Stimulated activated CD4-positive, alpha-beta T cell treated with anti-CD3 and anti-CD28 coated beads, TNF-alpha, amount 100 ng/mL, for 1 hour (primary cell): ENCODE measurements at places on chromosomes 6 and 20.

GRCh38 chr6:52529311-52529710, 47.5 kb downstream of the TRAM2 start:
- no peak for DNase-seq

DNA sequence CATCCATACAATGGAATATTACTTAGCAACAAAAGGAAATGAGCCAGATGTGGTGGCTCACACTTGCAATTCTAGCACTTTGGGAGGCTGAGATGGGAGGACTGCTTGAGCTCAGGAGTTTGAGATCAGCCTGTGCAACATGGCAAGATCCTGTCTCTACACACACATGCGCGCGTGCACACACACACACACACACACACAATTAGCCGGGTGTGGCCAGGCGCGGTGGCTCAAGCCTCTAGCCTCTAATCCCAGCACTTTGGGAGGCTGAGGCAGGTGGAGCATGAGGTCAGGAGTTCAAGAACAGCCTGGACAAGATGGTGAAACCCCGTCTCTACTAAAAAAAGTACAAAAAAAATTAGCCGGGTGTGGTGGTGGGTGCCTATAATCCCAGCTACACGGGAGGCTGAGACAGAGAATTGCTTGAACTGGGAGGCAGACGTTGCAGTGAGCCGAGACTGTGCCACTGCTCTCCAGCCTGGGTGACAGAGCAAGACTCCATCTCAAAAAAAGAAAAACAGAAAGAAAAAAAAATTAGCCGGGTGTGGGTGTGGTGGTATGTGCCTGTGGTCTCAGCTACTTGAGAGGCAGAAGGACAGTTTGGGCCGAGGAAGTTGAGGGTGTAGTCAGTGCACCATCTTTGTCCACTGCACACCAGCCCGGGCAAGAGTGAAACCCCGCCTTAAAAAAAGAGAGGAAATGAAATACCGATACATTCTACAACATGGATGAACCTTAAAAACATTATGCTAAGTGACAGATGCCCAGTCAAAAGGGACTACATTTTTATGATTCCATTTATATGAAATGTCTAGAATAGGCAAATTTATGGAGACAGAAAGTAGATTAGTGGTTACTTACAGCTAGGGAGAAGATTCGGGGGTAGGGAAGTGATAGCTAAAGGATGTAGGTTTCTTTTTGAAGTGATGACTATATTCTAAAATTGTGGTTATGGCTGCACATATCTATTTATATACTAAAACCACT, 52.5 kb downstream of the RBL1 start:
- DNase-seq = no peak

GRCh38 chr20:62628691-62629090, 13.6 kb upstream of the SLCO4A1 start:
- DNase-seq = no peak

- DNase-seq = no peak
These were observed 7.2 kb downstream of the ANKRD6 start for GRCh38 chr6:89440200-89440599.

- no peak for DNase-seq
These were observed 407.5 kb upstream of the PLCB4 start for GRCh38 chr20:8661229-8661952.

- DNase-seq = no peak
These were observed 68.3 kb upstream of the TMEM244 start for GRCh38 chr6:129929433-129929832.

- no peak for DNase-seq
These were observed 4.0 kb downstream of the SIM1 start for GRCh38 chr6:100460650-100461204.

DNA sequence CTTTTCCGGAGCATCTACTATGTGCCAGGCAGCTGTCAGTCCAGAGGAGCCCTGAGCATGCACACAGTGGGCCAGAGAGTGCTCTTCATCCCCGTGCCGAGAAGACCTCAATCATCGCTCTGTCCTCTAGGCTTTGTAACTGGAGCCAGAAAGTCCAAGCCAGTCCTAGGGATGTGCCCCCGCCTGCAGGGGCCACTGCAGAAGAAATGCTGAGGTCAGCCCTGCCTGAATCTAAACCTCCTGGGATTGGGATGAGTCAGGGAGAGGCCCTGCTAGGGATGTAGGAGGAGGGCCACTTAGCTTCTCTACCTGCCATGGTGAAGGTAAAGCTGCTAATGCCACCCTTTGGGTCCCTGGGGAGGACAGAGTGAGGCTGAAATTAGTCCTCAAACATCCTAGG, 146.8 kb downstream of the CDC5L start:
- DNase-seq = no peak

- no peak for DNase-seq
These were observed 27.8 kb upstream of the GATA5 start for GRCh38 chr20:62503401-62504178.

GRCh38 chr6:10271982-10272381, 142.9 kb downstream of the TFAP2A start:
- no peak for DNase-seq

- DNase-seq = no peak
These were observed 109.3 kb downstream of the CDC5L start for GRCh38 chr6:44496665-44497369.

- DNase-seq = no peak
These were observed 31.1 kb downstream of the TFAP2B start for GRCh38 chr6:50849796-50850180.

DNA sequence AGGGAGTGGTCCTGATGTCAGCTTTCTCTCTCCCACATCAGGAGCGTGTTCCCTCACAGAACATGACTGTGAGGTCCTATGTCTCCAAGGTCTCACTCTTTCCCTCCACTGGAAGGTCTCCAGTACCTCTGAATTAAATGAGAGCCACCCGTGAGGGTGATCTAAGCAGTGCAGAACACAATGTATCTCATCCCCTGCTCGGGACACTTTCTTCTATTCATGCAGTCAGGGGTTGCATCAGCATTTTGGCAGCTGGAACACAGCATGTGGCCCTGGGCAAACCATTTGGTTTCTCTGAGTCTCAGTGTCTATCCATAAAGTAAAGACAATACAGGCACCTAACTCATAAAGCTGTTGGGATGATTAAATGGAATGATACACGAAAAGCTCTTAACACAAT, 34.2 kb downstream of the MAFB start:
- DNase-seq = no peak

DNA sequence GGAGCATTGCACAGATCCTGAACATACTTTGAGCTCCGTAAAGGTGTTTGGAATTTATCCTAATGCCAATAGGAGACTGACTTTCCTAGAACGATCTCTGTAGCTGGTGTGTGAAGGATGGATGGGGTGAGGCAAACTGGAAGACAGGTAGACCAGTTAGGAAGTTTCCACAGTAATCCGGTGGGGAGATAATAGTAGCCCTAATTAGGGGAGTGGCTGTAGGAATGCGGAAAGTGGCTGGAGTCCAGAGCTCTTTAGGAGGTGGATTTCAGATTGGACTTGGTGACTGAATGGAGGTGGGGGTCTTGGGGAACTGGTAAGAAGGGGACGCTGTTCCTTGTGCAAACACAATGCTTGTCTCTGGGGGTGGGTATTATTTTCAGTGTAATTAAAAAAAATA, 146.3 kb downstream of the SOX4 start:
- no peak for DNase-seq

DNA sequence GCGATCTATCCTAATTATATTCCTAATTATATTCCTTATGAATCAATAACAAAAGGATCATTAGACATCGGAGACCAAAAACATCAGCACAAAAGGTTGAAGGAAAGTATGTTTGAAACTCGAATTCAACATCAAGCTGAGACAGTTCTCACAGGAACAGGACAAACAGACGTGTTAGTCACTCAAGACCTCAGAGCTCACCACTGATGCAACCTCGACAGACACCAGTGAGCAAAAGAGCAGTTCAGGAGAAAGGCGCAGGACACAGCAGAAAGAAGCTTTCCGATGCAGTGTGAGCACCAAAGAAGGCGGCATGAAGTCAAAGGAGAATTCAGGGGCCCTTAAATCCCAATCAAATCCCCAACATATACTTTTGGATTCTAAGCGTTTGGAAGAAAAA, 6.3 kb upstream of the RAMACL start:
- no peak for DNase-seq

- no peak for DNase-seq
These were observed 110.5 kb upstream of the SUPT3H start for GRCh38 chr6:45488269-45488668.

DNA sequence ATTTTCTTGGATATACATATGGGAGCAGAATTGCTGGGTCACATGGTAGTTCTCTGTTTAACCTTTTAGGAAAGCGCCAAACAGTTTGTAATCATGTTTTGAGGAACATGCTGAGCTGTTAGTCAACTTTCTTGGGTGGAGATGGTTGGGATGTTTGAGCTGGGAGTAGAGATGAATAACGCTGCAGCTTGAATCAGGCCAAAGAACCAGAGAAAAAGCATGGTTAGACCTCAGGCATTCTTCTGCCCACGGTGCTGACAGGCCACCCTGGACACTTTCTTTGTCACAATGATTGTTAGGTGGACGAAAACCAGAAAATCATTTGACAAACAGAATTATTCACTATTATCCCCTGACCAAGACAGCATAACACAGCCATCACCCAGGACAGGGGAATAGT, 66.8 kb downstream of the PRDM1 start:
- no peak for DNase-seq

DNA sequence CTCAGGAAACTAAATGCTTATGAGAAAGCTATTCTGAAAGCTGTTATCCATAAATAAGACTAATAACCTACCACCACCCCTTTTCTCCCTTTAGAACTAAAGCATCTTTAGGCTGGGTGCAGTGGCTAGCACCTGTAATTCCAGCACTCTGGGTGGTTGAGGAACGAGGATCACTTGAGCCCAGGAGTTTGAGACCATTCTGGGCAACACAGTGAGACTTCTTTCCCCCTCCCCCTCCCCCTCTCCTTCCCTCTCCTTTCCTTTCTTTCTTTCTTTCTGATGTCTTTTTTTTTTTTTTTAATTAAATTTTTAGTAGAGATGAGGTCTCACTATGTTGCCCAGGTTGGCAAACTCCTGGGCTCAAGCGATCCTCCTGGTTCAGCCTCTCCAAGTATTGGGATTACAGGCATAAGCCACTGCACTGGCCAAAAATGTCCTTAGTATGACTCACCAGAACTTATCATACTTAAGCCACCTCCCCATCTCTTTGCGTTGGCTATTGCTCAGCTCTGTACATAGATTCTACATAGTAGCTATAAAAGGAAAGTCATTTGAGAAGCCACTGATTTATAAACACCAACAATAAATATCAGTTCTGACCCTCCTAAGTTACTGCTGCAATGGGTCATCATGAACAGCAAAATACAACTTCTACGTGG, 54.8 kb upstream of the SPDEF start:
- no peak for DNase-seq

DNA sequence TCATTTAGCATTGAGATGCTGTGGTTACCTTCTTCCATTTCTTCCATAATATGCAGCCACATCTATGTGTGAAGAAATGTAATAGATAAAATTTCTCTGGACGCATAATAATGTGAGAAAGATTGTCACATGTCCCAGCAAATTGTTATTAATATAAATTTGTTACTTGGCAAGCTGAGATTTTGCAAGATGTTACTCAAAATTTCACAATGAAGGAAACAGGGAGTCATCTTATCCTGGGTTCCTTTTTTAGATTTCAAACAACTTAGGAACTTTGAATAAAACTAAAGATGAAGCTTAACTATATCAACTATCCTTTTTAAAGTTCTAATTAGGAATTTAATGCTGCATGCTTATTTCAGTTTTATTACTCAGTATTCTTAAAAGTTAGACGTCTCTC, 3.6 kb downstream of the ESR1 start:
- DNase-seq = no peak

GRCh38 chr6:25395731-25396130, 116.6 kb downstream of the CARMIL1 start:
- no peak for DNase-seq

DNA sequence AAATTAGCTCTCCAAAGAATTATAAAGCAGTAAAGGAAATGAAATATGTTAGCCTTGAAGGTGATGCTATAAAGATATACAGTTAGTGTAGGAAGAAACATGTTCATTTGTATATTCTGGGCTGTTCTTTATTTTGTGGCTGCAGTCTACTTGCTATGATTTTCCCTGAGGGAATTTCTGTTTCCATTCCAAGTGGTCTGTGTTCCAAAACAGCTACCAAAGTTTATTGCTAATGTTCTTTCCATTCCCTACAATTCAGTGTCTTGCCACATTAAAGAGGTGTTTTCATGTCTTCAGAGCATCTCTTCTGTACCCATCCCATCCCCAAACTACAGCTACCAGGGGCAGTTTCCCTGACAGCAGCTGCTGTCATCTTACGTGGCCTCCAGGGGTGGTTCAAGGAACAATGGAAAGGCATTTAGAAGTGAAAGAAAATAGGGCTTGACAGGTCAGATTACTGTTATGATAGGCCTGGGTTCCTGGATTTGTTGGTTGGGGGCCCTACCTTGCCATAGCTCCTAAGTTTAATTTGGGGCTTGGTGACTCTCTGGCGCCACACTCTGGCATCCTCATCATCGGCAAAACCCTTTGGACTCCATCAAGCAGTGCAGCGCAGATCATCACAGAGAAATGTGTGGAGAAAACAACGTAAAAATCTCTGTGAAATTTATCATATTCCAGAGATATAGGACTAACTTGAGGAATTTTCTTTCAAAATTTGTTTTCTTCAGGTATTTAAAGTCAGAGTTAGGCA, 33.8 kb upstream of the AIG1 start:
- no peak for DNase-seq

- no peak for DNase-seq
These were observed 49.0 kb upstream of the TAGAP start for GRCh38 chr6:159093609-159094443.

DNA sequence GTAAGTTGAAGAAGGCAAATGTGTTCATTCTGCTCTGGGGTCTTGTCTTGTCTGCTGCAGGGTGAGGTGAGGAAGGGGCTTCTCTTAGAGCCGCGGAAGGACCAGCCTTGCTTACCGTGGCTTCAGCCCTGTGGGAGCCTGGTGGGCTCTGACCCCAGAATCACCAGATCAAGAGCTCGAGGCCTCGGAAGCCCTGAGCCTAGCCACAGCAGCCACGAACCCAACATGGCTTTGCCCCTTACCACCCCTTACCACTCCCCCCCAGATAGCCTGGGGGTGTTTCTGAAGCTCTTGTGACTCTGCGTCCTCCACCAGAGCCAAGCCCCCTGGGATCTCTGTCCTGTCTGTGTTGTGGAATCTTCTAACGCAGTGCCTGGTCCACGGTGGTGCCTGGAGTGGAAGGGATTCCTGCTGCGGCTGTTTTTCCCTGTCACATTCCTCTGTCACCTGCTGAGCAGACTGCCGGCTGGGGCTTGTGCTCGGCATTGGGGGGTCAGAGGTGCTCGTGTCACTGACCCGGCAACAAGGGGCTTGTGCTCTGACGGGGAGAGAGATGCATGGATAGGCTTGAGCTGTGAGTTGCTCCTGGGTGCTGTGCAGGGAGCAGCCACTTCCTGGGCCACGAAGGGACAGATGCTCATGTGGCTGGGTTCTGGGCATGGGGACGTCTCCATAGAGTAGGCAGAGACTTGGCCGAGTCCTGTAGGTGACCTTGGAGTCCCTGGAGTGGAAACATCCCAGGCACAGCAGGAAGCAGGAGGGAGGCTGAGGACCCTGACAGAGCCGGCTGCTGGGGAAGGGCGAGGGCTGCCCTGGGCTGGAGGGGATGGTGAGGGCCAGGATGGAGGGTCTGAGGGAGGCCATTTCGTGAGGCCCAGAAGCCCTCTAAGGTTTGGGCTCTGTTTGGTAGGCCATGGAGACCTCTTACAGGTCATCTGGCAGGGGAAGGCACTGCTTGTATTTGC, 316.0 kb downstream of the QKI start:
- DNase-seq = no peak
